ENCODE measurements at places on chromosomes 5 and 9. TPM values are rescaled to one million over a fixed set of nuclear protein-coding genes. Genes with fewer than 3 reads are reported as not detected.
A peak's percentile ranks its signal among the peaks of the same experiment; 100 is the strongest.

DNA sequence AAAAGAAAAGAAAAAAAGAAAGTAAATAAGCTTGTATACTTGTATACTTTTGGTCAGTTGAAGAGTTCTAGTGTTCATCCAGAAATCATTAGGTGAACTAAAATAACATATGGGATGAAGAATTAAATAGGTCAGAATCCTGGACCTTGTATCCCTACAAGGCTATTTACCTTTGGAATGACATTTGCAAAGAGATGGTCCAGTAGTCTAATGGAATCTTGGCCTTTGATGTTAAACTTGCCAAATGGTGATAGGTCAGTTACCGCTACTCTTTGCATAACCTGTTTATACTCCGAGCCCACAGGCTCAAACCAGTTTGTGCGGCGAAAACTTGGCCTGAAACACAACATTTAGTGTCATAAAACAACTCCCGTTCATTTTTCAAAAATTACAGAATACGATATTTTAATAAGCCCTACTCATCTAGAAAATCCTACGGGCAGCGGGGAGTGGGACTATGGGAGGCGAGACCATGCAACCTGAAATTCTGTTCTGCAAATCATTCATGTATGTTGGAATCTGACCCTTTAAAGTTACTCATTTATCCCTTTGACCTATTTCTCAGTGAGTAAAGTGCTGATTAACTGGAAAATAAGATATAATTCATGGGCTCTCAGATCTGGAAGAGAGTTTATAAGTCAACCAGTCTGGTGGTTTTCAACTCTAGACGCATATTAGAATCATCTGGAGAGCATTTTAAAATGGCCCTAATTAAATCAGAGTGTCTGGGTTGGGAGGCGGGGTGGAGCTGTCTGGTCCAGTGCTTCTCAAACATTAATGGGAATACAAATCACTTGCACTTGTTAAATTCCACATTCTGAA is 38.6 kb downstream of the DMGDH start:
- H3K4me1 ChIP-seq, result peaks cover 12% of the 10 kb centered on the region
- DNase-seq, result peak; percentile 46
- H3K36me3 ChIP-seq, result no peaks in the 10 kb centered on the region
- H3K27me3 ChIP-seq, result no peaks in the 10 kb centered on the region
- no peak overlapping the region for H3K4me3 ChIP-seq

- H3K27ac ChIP-seq, result no peak overlapping the region
- no peaks in the 10 kb centered on the region for H3K4me1 ChIP-seq
- no peak overlapping the region for H3K4me3 ChIP-seq
- H3K27me3 ChIP-seq, result no peaks in the 10 kb centered on the region
- no peaks in the 10 kb centered on the region for H3K36me3 ChIP-seq
- no peak for DNase-seq
Observed at GRCh38 chr5:41956943-41957342, 31.9 kb downstream of the FBXO4 start.

- H3K27ac ChIP-seq, result no peak overlapping the region
- H3K36me3 ChIP-seq, result no peaks in the 10 kb centered on the region
- no peak for DNase-seq
Observed at GRCh38 chr9:103811462-103811861, 282.6 kb upstream of the SMC2 start.

DNA sequence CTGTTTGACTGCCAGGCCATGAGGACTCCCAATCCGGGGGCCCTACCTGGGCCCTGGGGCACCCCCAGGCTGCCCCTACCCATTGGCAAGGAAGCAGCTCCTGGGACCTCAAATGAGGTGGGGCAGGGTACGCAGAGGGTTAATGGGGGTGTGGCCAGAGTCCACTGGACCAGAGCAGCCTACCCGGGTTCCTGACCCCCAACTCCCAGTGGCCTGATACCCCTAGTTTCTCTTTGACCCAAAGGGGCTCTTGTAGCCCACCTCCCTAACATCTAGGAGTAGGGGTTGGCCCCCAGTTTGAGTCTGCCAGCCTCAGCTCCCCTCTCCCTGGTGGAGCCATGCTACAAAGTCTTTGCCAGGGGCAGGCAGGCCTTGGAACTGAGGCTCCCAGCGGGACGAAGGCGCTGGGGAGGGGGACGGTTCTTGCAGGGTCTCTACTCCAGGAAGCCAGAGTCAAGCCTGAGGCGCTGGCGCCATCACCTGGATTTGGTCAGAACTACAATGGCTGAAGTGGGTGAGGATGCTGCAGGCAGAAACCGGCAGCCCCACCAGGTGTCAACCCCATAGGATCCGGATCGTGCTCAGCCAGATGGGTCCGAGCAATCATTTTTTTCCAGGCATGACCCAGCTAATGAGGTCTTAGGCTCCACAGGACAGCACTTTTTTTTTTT is 8.4 kb upstream of the CERCAM start:
- no peak overlapping the region for H3K4me3 ChIP-seq
- H3K27me3 ChIP-seq, result no peaks in the 10 kb centered on the region
- no peak overlapping the region for H3K27ac ChIP-seq
- H3K36me3 ChIP-seq, result no peaks in the 10 kb centered on the region

DNA sequence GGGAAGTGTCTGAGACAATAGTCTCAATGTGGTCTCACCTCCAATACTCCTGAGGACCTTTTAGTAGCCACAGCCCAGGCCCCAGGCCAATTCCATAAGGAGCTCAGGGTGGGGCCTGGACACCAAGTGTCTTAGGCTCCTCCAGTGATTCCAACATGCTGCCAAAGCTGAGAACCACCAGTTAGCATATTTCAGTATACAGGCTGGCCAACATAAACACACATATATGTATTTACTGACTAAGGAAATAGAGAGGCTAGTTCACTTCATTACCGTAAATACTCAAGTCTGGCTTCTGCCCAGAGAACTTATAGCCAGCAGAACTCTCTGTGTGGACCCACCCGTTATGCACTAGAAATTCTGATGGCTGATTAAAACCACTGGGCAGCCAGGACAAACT is 24.1 kb downstream of the S1PR3 start:
- H3K27ac ChIP-seq, result no peak overlapping the region
- no peaks in the 10 kb centered on the region for H3K27me3 ChIP-seq
- H3K4me3 ChIP-seq, result no peak overlapping the region
- no peak for DNase-seq
- H3K4me1 ChIP-seq, result no peaks in the 10 kb centered on the region

DNA sequence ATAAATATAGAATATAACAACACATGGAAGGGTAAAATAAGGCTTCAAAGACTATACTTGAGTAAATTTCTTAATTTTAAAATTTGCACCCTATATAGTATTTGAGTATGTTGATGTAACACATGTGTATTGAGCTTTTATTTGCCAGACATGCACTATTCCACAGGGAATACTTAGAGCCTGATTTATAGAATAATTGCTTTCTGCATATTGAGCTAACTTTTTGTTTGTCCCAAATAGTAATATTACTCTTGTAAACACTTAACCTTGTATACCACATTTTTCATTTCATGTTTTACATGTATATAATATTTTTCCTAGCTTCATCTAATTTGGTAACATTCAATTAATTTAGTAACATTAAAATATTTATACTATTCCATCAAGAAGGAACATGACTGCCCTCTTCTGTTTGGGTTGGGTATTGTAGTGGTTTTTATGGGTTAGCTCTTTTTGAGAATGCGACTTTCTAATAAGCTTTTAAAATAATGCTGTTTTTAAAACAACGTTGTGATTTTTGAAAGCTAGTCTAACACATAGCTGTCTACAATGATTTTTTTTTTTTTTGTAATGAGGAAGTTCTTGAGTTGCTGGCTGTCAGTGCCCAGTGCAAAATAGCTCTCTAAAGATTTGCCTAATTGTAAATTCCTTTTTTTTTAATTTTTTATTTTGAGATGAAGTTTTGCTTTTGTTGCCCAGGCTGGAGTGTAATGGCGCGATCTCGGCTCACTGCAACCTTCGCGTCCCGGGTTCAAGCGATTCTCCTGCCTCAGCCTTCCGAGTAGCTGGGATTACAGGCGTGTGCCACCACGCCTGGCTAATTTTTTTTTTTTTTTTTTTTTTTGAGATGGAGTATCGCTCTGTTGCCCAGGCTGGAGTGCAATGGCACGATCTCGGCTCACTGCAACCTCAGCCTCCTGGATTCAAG is 4.8 kb downstream of the SUB1 start:
- no peaks in the 10 kb centered on the region for H3K27me3 ChIP-seq
- H3K27ac ChIP-seq, result peak overlapping the region; percentile 26
- H3K36me3 ChIP-seq, result peaks cover 75% of the 10 kb centered on the region
- no peak overlapping the region for H3K4me3 ChIP-seq
- H3K4me1 ChIP-seq, result peaks cover 12% of the 10 kb centered on the region

GRCh38 chr5:158162479-158163034 is 303.6 kb upstream of the CLINT1 start:
- no peak for DNase-seq
- no peaks in the 10 kb centered on the region for H3K36me3 ChIP-seq
- no peak overlapping the region for H3K27ac ChIP-seq
- H3K4me1 ChIP-seq, result no peaks in the 10 kb centered on the region

Gene SCGB3A1
- not detected for polyA plus RNA-seq

Measured in SK-N-SH (cell line).